ENCODE measurements at places on chromosomes 11 and 22. TPM values are rescaled to one million over a fixed set of nuclear protein-coding genes. Genes with fewer than 3 reads are reported as not detected.

The PRRG4 gene
- total RNA-seq = 0.32 TPM

The KRTAP5-11 gene
- not detected for total RNA-seq

The OR52D1 gene
- not detected for total RNA-seq

The SAA4 gene
- total RNA-seq = not detected

The PPP6R2 gene
- total RNA-seq = 51.6 TPM

The DRD4 gene
- not detected for total RNA-seq

The NLRP14 gene
- not detected for total RNA-seq

The DEPDC7 gene
- total RNA-seq = 1.3 TPM

The USP35 gene
- 5.2 TPM for total RNA-seq

The KIRREL3 gene
- total RNA-seq = not detected

The SCN2B gene
- 0.16 TPM for total RNA-seq

The ZBTB44 gene
- 16.7 TPM for total RNA-seq

The OR5P2 gene
- not detected for total RNA-seq

The RIN1 gene
- total RNA-seq = 12.8 TPM

The OR2AG2 gene
- total RNA-seq = not detected

The VPS37C gene
- 12.0 TPM for total RNA-seq

The ACAD8 gene
- total RNA-seq = 17.5 TPM

The OR5B21 gene
- total RNA-seq = not detected

The SERPING1 gene
- 221 TPM for total RNA-seq

The KBTBD3 gene
- 5.0 TPM for total RNA-seq

The TMEM191C gene
- 0.54 TPM for total RNA-seq

The ZP1 gene
- 0.81 TPM for total RNA-seq

The CHRM1 gene
- not detected for total RNA-seq

The FAR1 gene
- total RNA-seq = 18.8 TPM

The LSP1 gene
- 8.7 TPM for total RNA-seq

The RFPL3 gene
- not detected for total RNA-seq

The SDHAF2 gene
- total RNA-seq = 24.6 TPM

The OR8B12 gene
- total RNA-seq = not detected

The TECTA gene
- total RNA-seq = 0.65 TPM

The KRTAP5-3 gene
- total RNA-seq = not detected

The SMIM35 gene
- total RNA-seq = not detected

The SLC43A3 gene
- total RNA-seq = 35.0 TPM

The KRTAP5-1 gene
- not detected for total RNA-seq

The KRTAP5-10 gene
- not detected for total RNA-seq

The ADAMTS15 gene
- 44.9 TPM for total RNA-seq

The TM7SF2 gene
- 10.2 TPM for total RNA-seq

The MYBPC3 gene
- not detected for total RNA-seq

The TSPAN32 gene
- total RNA-seq = not detected

The VPS11 gene
- 26.4 TPM for total RNA-seq

The EHF gene
- not detected for total RNA-seq

The SPI1 gene
- total RNA-seq = not detected

The TTC17 gene
- 46.7 TPM for total RNA-seq

The CFAP68 gene
- total RNA-seq = 8.7 TPM

The SAMM50 gene
- 42.9 TPM for total RNA-seq

The UCP3 gene
- total RNA-seq = not detected

The NCAM1 gene
- total RNA-seq = 2.8 TPM

Measured in cardiac atrium fibroblast (primary cell).